ENCODE measurements at places on chromosomes 5 and 9.

DNA sequence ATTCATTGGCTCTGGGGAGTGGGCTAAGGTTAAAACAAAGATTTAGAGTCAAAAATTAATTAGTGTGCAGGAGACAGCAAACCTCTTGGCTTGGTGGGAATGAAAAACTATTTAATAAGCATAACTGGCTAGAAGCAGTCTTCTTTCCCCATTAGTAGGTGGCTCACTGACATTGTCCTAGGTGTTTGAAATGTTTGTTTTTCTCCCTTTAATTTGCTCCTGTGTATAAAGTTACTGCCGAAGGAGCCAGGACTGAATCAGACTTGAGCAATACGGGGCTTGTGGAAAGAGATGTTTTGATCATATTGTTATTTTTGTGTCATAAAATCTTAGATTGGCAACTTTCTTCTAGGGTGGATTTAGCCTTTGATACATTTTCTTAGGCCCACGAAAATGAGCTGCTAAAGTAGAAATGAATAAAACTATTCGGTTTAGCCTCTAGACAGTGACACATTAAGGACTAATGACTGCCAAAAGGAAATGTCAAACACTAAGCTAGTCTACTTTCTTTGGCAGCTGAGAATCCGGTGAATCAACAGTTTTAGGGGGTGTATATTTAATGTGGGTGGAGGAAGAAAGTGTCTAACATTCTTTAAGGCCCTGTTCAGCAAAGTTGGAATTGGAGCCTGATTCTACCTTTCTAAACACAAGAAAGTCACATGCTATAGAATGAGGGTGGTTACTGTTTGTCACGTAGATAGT is 30.2 kb downstream of the LRRTM2 start:
- no peak for DNase-seq

DNA sequence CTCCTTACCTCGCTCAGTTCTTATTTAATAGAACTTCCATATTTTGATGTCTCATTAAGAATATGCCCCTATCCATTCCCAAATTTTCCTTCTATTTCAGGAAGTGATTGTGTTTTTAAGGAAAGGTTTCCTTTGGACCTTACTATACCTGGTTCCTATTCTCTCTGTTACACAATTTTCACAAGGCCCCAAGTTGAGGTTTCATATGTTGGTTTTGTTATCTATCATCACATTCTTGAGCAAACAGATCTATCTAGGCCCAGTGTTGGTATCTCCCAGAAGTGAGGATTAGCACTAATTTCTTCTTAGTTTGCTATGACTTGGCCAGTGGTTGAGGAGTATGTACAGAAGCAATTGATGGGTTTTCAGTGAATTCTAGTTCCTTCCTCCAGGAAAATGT is 41.5 kb downstream of the ALG2 start:
- no peak for DNase-seq

DNA sequence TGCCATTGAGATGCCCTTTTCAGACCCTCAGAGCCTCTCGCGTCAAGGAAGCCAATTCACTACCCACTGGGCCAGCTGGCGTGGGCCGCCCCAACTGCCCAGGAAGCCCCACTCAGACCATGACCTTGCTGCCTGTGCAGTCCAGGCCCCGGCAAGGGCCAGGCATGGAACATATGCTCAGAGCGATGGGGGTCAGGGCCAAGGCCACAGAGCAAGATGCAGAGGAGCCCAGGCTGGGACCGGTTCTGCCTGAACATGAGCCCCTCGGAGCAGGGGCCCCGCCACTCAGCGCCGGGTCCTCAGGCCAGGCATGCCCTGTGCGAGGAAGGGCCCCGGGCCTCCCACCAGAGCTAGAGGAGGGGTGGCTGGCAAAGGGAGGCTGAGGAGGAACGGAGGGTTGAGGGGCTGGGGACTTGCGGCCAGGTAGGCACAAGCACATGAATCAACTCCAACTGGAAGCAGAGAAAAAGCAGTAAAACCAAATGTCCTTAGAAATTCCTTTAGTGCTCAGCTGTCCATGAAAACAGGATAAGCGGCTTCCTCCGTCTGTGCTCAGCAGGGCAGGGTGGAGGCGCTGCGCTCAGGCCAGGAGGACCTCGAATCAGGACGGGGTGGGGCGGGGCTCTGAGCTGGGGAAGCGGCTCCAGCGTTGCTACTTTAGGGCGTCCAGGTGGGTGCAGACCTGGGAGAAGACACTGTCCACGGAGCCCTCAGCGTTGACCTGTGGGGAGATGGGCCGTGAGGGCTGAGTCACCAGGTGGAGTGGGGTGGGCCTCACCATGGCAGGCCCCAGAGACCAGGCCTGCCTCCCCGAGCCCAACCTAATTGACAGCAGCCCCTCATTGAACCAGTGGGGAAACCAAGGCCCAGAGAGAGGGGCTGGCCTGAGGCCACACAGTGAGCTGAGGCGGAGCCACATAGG is 9.9 kb downstream of the AK1 start:
- DNase-seq: no peak

- DNase-seq: no peak
These were observed 18.2 kb upstream of the ESM1 start for GRCh38 chr5:55003432-55004065.

DNA sequence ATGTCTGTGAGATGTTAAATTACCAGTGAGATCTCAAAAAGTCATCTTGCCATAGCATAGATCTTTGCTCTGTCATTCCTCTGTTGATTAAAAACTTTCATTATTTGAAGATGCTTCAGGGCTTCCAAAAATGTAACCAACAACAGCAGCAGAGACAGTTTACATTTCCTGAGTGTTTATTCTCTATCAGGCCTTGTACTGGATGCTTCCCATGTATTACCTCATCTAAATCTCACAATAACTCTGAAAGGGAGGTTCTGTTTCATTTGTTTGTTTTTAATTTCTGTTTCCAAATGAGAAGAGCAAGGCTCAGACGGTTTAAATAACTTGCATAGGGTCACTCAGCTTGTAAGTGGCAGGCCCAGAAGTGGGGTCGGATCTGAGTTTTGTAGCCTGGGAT is 45.2 kb downstream of the MRRF start:
- no peak for DNase-seq

GRCh38 chr5:65674749-65675148 is 47.2 kb downstream of the SGTB start:
- DNase-seq: no peak

GRCh38 chr9:13274886-13275641 is 4.4 kb downstream of the MPDZ start:
- DNase-seq: no peak

DNA sequence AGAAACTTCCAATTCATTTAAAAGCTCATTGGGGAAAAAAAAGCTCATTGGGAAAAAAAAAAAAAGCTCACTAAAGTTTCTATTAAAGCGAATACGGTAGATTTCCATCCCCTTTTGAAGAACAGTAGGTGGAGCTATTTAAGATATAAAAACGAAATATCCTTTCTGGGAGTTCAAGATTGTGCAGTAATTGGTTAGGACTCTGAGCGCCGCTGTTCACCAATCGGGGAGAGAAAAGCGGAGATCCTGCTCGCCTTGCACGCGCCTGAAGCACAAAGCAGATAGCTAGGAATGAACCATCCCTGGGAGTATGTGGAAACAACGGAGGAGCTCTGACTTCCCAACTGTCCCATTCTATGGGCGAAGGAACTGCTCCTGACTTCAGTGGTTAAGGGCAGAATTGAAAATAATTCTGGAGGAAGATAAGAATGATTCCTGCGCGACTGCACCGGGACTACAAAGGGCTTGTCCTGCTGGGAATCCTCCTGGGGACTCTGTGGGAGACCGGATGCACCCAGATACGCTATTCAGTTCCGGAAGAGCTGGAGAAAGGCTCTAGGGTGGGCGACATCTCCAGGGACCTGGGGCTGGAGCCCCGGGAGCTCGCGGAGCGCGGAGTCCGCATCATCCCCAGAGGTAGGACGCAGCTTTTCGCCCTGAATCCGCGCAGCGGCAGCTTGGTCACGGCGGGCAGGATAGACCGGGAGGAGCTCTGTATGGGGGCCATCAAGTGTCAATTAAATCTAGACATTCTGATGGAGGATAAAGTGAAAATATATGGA is at the start of gene PCDHGA12:
PCDHGA12 (plus strand) TSS at position 176 of the 782 bp plus-strand sequence; CDS start at position 429, 253 bp downstream.
- DNase-seq: no peak

Data from stimulated activated CD4-positive, alpha-beta T cell treated with anti-CD3 and anti-CD28 coated beads, Interleukin-15, amount 100 ng/mL, for 1 hour (primary cell).